ENCODE measurements at places on chromosomes 5 and 9.

DNA sequence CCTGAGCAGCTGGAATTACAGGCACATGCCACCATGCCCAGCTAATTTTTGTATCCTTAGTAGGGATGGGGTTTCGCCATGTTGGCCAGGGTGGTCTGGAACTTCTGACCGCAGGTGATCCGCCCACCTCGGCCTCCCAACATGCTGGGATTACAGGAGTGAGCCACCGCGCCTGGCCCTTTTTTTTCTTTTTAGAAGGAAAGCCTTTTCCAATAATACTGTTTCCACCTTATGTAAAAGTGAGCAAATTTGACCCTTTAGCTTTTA lies 23.7 kb upstream of the F2R start:
- DNase-seq, result no peak

- DNase-seq, result no peak
Measured at GRCh38 chr5:153671653-153672346, 181.3 kb downstream of the GRIA1 start.

- no peak for DNase-seq
Measured at GRCh38 chr5:73288803-73289720, 116.1 kb downstream of the TMEM174 start.

DNA sequence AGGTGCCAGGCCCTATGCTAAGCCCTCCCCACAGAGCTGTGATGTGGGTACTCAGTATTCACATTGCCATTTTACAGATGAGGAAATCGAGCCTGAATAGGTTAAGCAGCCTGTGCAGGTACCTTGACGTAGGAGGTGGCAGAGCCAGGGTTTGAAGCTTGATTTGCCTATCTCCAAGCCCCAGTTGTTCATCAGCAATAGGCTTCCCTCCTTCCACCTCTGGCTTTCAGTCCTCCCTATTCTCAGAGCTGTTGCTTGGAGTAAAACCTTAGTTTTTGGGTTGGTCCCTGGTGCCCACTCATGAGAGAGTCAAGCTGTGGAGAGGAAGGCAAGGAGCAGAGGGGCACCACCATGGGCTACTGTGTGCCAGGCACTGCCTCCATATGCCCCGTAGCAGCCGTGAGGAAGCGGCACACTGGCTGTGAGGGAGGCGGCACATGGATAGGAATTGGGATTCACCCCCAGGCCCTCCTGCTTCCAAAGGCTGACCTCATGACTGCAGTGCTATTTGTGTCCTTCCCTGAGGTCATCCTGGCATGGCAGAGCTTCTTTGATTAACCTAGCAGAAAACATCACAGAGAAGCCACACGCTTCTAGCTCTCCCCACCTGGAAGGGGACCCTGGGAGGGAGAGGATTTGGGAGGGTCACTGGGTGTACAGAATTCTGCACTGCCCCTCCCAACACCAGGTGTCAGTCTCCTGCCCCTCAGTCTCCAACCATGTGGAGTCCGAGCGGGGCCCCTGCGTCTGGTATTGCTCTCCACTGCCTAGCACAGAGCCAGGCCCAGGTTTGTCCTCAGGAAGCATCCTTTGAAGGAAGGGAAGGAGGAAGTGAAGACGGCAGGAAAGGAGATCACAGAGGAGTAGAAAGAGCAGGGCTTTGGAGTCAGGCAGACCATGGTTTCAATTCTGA lies 109.8 kb downstream of the RGS3 start:
- peak; percentile 32 for DNase-seq

DNA sequence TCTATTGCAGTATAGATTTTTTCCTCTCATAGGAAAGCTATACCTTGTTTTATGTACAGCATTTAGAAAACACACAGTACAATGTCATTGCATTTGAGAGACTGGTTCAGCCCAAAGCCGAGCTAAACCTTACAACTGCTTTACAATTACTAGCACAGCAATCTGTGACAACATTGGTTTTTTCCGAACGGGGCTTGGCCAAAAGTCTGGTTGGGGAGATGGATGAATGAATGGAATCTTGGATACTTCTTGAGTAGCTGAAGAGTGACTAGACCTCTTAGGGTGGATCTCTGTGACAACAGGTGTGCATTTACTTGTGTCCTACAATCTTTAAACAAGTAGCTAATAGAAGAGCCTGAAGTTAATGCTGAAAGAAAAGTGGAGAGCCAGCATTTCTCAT lies 1.2 kb downstream of the SGCD start:
- DNase-seq, result no peak

GRCh38 chr5:111122398-111122797 lies 30.2 kb downstream of the WDR36 start:
- no peak for DNase-seq

GRCh38 chr5:178324481-178325310 lies 92.1 kb upstream of the PHYKPL start:
- no peak for DNase-seq

- no peak for DNase-seq
Measured at GRCh38 chr9:13295556-13295955, 16.1 kb upstream of the MPDZ start.

DNA sequence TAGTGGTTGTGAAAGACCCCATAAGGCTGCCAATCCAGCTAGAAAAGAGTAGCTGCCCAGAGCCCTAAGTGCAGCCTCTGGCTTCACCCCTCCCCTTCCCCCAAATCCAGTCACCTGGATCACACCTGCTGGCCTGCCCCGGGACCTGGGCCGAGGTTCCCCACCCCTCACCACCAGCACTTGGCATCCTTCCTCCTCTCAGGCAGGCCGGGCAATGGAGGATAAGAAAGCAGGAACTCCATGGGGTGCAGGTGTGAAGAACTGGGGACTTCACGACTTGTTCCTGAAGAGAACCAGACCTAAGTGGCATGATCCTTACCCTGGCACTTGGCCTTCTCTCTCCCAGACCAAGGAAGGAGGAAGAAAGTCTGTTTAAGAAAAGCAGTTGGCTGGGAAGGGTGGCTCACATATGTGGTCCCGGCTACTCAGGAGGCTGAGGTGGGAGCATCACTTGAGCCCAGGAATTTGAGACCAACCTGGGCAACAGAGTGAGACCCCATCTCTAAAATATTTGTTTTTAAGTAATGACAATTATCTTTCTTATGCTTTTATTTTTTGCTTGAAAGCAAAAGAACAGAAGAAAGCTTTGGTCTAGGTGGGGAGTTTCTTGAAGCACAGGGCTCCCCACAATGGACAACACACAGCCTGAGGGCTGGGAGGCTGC lies 131.1 kb downstream of the PAX5 start:
- no peak for DNase-seq

DNA sequence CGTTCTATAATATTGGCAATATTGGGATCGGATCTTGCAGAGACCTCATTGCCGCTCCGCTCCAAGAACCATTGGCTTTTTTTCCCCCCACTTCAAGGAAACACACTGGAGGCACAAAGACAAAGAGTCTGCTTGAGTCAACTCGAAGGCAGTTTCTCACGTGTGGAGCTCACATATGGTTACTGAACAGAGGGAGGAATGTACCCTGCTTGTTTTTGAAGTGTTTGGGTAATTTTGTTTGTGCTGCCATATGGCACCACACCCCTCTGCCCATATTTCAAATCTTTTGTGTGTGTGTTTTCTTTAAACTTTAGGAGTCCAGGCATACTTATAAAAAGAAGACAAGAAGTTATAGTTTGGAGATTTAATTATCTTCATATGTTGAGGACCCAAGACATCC lies 595.9 kb downstream of the DTWD2 start:
- no peak for DNase-seq

DNA sequence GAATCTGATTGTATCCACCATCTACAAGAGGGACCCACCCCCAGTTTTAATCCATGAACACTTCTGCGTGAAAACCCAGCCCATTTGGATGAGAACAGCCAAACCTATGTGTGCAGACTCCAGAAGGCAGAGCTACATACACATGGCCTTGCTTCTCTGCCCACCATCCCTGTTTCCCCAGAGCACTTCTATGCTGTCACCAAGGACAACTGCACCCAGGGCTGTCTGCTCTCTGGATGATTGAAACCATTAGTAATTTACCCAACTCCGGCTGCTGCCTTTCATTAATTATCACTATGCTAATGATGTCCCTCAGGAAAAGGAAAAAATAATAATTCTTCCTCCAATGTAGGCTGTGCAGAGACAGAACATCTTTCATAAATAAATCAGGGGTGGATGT lies 8.9 kb downstream of the CARTPT start:
- DNase-seq, result no peak

- DNase-seq, result no peak
Measured at GRCh38 chr5:136529081-136529480, 163.7 kb upstream of the TRPC7 start.

GRCh38 chr5:74976651-74977050 lies 75.7 kb downstream of the GCNT4 start:
- no peak for DNase-seq

DNA sequence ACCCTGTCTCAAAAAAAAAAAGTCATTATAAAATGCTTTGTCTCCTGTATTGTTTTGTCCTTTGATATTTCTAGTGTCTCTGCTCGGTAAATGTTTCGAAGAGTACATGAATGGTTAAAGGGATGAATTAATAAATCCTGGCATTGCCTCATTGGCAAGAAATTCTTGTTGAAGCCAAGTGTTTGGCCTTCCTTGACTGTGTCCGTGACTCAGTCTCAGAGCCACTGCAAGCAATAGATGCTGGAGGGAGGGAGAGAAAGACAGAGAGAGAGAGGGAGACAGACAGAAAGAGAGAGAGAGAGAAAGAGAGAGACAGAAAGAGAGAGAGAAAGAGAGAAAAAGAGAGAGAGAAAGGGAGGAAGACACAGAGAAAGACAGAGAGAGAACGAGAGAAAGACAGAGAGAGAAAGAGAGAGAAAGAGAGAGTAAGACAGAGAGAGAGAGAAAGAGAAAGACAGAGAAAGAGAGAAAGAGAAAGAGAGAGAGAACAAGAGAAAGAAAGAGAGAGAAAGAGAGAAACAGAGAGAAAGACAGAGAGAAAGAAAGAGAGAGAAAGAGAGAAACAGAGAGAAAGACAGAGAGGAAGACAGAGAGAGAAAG lies 72.5 kb upstream of the RXRA start:
- DNase-seq, result no peak

DNA sequence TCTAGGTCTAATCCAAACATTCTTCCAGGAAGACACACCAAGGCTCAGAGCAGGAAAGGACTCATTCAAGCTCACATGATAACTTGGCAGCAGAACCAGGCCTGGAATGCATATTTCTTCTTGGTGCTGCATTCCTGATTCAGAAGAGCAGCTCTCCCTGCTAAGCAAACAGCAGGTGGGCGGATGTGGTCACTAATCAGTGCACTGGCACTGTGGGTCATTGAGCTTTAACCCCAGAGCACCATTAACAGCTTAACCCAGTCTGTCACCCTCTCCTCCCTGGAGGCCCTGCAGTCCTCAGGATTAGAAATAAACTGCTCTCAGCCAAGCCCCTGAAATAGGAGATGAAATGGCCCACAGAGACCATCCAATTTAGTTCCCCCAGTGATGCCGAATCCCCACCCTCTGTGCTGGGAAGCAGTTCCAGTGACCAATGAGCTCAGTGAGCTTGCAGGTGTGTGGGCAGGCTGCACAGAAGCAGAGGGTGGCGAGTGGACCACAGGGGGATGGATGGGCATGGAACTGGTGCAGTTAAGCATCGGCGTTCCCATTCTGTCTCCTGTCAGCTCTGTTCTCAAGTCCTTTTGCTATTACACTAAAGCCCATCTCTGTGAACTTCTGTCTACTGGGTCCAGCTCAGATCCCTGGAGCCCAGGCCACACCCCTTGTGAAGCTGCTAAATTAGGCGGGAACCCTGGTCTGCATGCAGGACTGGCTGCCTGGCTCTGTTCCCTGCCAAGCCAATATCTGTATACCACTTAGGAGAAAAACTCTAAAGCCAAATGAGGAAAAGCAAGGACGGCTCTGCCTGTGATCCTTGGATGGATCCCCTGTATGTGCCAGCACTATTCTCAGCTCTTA lies 16.6 kb upstream of the MEGF9 start:
- DNase-seq, result peak; percentile 50

GRCh38 chr9:120350596-120350995 lies 229.4 kb downstream of the CDK5RAP2 start:
- no peak for DNase-seq

DNA sequence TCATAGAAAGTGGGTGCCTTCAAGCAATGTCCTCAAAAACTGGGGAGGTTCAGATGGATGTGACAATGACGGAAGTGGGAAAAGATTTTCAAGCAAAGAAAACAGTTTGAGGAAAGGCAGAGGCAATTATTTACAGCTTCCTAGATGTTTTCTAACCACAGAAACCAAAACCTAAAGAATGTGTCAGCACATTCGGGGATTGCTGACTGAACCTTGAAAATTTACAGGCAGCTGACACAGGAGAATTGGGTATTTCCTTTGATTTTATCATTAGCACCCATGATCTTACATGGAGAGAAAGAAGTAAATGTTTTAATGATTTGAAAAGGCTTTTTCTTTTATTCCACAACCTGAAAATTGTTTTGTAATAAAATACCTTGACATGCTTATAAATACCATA lies 369.0 kb downstream of the ACTL7B start:
- no peak for DNase-seq

DNA sequence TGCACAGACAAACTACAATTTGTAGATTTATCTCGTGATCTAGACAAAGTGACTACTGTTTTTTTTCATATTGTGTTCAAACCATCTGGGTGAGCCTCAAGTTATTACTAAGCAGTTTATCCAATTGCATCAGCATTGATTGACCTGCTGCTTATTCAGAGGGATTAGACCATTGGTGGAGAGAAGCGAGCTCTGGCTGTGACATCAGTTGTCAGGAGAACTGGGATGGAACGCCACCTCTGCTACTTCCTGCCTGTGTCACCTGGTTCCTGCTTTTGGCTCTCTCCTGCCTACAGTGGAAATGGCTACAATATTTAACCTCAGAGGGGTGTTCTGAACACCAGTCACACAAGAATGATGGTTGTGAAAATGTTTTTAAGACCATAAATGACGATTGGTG lies 12.1 kb downstream of the NR4A3 start:
- no peak for DNase-seq

- DNase-seq, result no peak
Measured at GRCh38 chr9:93026640-93027039, 31.9 kb upstream of the SUSD3 start.

DNA sequence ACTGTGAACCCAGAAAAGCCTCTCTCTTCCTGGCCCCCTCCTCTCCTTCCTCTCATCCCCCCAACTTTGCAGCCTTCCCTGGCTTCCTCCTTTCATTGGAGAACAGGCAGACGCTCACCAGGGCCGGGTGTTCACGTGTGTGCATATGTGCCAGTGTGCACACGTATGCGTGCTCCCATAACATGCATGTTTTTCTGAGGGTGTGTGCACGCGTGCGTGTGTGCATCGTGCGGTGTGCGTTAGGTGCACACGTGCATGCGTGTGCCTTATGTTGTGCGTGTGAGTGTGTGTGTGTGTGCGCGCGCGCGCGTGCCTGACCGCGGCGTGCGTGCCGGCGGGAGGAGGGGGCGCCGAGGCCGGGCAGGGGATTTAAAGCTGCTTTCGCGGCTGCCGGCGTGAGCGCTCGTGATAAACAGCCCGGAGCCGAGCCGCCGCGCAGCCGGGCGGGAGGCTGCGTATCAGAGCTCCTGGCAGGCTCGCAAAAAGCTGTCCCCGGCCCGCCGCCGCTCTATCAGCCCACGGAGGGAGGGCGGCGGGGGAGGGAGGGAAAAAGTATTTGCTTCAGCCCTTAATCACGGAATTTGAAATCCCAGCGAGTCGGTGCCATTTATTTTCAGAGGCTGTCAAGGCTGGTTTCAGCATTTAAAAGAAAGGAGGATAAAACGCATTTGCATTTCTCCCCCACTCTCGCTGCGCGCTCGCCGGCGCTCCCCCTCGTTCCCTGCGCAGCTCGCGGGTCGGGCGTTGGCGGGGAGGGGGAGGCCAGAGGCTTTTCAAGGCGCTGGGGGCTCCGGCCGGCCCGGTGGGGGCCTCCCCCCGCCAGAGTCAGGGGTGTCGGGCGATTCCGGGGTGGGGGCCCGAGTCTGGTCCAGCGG lies 183.9 kb downstream of the C9orf50 start:
- peak; percentile 72 for DNase-seq

- DNase-seq, result no peak
Measured at GRCh38 chr5:78041805-78042204, 252.7 kb downstream of the AP3B1 start.

- no peak for DNase-seq
Measured at GRCh38 chr5:56900395-56900794, 9.0 kb upstream of the SETD9 start.

Data from left ventricle myocardium inferior (tissue), 1 donor.